B cell (primary cell): ENCODE measurements at places on chromosomes 13 and 19.

- DNase-seq: no peak
Observed at GRCh38 chr13:113630296-113630695, 27.7 kb downstream of the ATP4B start.

DNA sequence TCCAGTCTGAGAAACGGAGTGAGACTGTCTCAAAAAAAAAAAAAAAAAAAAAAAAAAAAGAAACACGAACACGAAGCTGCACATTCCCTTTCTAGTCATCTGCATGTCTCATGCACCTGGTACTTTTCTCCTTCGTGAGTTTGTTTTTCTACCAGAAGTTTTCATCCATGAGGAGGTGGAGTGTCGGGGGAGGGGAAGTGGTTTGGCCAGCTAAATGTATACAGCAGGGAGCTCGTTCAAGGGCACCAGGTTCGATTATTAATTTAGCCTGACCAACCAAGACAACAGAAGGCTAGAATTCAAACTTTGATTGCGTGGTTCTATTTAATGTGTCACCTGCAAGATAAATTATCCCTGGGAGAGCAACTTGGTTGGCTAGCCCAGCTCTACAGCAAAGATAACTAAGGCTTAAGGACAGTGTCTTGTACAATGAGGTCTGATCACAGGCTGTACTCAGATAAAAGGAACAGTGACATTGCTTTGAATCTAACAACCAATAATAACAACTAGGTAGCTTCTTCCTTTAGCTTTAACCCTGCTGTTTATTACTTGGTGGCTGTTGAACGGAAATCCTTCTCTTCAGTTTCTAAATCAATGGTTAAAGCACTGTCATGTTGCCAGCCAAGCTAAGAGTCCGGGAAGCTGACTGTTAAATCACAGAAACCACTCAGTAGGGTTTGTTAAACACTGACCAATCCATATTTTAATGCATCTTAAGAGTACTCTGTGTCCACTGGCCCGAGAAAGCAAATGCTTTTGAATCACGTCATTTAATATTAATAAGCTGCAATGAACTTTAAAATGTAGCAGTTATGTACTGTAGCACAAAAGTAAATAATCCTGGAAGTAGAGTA, 98.4 kb upstream of the STARD13 start:
- DNase-seq: no peak

DNA sequence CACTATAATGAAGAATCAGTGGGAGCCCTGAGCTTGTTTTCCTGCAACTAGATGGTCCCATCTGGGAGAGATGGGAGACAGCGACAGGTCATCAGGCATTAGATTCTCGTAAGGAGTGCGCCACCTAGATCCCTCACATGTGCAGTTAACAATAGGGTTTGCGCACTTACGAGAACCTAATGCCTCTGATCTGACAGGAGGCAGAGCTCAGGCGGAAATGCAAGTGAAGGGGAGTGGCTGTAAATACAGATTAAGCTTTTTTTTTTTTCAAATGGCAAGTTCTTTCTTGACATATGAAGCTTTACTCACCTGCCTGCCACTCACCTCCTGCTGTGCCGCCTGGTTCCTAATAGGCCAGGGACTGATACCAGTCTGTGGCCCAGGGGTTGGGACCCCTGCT, 14.4 kb downstream of the CDC16 start:
- no peak for DNase-seq

DNA sequence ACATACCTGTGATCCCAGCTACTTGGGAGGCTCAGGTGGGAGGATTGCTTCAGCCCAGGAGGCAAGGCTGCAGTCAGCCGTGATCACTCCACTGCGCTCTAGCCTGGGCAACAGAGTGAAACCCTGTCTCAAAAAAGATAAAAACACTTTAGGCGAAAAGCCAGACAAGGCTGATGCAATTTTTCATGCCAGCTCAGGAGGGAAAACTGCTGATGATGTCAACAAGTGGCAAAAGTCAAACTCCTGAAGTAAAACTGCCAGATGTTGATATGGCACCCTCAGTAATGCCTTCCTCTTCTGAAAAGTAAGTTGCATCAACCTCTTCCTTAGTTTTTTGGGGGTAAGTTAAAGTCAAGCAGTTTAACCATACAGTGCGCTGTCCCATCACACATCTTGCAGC, 15.6 kb downstream of the ZNF599 start:
- DNase-seq: no peak

DNA sequence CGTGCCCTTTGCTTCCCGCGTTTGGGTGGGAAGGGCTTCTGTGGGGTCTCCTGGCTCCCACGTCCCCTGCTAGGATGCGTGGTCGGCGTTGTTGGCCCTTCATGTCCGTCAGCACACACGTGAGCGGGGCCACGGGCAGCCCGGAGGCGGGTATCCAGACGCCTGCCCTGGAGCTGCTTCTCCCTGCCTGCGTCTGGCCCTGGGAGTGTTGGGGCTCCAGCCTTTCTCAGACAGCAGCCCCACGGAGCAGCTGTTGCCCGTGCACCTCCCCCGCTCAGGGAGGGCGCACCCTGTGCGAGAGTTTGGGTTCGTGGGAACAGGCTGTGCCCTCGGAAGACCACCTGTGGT, 14.5 kb downstream of the DAZAP1 start:
- DNase-seq: no peak

DNA sequence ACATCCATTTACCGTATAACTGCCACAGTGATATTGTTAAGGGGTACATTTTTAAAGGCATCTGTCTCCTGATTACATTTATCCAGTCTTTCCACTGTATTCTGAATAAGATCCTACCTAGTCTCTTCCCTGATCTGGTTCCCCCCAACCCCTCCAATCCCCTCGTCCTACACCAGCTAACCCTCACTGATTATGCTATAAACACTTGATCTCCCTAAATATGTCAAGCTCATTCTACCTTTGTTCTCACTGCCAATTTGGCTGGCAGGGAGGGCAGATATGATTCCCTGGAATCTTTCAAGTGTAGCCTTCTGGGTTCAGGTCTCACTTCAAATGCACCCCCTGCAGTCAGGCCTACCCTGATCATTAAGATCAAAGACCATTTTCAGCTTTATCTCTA, 1379.8 kb upstream of the MIR17HG start:
- DNase-seq: no peak

GRCh38 chr13:95858286-95859075, 181.5 kb downstream of the DNAJC3 start:
- DNase-seq: no peak
